Stimulated activated CD8-positive, alpha-beta memory T cell treated with anti-CD3 and anti-CD28 coated beads, Interleukin-4, amount 100 ng/mL, for 1 hour (primary cell): ENCODE measurements at places on chromosomes 1 and 21.
A peak's percentile ranks its signal among the peaks of the same experiment; 100 is the strongest.

DNA sequence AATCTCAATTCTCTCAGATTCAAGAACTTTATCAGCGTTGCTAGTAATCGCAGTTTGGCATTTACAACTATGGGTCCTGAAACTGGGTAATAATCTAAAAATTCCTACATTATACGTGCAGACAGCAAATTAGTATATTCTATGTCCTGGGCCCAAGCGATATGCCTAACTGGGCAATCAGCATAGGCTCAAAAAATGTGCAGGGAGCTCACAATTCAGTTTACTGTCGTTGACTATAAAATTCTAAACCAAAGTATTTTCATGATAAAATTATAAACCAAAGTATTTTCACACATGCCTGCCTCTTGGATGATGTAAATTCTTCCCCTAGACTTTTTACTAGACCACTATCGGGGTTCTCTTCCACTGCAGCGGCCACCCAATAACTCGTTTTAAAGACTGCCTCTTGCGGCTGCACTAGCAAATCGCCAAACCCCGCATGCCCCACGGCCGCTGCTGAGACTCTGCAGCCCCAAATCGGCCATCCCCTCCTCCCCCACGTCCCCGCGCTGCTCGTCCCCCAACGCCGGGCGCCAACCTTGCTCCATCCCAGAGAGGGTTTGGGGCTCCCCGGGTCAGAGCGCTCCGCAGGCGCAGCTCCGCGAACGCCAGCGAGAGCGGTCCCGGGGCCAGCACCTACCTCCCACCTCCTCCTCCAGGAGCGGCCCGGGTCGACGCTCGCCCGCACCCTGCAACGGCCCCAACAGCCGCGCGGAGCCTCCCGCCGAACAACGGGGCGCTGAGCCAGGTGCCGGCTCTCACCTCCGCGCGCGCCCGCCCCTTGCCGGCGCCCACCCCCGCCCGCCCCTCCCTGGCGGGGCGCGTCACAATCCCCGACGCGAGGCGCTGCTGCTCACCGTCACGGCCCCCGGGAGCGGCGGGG lies 506 bp downstream of the SSX2IP start:
- peak; percentile 15 for DNase-seq

DNA sequence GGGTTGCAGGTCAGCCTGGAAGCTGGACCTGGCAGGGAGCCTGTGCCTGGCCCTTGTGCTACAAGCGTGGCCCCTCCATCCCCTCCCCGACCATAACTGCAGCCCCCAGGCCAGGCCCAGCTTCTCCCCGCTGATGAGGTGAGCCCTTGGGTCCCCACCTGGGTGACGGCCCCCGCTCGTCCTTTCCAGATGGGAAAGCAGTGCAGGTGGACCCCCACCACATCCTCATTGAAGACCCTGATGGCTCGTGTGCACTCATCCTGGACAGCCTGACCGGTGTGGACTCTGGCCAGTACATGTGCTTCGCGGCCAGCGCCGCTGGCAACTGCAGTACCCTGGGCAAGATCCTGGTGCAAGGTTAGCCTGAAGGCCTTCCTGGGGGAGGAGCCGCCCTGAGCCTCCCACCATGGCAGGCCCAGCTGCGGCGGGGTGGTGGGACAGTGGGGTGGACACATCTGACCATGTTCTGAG lies 56.9 kb downstream of the TRIM11 start:
- DNase-seq: no peak

DNA sequence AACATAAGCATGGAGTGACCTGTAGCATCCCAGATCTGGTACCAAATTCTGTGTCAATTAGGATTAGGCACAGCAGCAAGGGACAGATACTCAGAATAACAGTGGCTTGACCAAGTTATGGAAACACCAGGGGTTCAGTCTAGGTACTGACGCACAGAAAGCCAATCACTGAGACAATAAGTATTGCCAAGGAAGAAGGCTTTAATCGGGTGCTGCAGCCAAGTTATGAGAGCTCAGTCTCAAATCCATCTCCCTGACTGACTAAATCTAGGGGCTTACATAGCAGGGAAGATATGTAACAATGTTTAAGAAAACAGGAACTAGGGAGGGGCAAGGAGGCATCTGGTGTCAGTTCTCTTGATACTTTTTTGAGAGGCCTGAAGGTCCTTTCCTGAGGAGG lies 39.6 kb upstream of the CTBS start:
- DNase-seq: no peak

- DNase-seq: no peak
Observed at GRCh38 chr21:17925899-17926298, 106.7 kb upstream of the C21orf91 start.

- DNase-seq: no peak
Observed at GRCh38 chr21:42387164-42387563, 8.7 kb downstream of the TMPRSS3 start.

DNA sequence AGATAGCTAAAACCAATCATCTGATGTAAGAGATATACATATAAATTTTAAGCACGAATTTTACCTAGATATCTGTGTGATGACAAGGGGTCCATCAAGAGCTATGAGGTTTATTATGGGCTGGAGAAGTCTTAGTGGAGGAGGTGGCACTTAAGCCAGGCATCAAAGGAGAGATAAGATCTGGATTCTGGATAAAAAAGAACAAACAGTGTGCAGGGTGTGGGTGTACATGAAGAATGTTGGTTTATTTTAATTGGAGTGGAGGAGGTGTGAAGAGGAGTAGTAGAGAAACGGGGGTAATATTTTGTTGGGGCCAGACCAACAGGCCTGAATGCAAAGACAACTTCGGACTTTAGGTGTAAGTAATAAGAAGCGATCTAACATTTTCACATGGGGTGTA lies 80.6 kb downstream of the TM2D1 start:
- no peak for DNase-seq

DNA sequence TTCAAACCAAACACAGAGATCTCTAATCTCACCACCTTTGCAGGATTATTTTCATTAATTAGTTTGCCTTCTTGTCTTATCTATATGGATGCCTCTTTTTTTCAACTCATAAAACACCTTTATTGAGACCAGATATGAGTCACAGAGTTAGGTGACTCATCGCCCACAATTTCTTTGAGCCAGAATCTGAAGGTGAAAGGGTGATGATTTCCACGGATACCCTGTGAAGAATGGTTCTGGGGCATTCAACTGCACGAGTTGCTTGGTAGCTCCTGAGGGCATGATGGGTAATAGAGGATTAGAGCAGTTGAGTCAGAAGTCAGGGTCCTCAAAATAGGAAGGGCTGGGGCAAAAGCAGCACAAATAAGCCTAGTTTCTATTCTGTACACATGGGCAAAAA lies 128.2 kb downstream of the TBX19 start:
- DNase-seq: no peak

GRCh38 chr1:18676332-18676781 lies 45.7 kb downstream of the PAX7 start:
- DNase-seq: no peak

DNA sequence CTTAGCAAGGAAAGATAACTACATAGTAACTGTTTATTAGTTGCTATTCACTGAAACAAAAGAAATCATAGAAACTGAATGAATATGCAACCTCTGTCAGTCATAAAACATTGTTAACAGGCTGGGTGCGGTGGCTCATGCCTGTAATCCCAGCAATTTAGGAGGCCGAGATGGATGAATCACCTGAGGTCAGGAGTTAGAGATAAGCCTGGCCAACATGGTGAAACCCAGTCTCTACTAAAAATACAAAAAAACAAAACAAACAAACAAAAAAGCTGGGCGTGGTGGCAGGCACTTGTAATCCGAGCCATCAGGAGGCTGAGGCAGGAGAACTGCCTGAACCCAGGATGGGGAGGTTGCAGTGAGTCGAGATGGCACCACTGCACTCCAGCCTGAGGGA lies 44.1 kb downstream of the CRB1 start:
- DNase-seq: no peak

DNA sequence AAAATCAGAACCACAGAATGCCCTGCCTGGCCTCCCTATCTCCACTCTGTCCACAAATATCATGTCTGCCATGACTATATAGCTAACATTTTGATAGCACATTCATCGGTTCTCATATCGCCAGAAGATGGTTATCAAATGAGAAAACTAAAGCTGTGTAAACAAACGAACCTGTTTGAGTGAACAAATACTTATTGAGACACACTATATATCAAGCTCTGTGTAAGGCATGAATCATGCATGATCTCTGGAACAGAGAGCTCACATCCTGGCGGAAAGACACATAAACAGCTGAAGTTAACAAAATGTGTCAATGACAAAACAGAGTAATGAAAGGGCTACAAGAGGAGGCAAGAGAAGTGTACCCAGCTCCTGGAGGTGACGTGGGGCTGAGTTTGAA lies 13.1 kb downstream of the KCND3 start:
- DNase-seq: no peak

- no peak for DNase-seq
Observed at GRCh38 chr1:50603274-50604271, 180.3 kb upstream of the DMRTA2 start.
